Central memory CD4-positive, alpha-beta T cell (primary cell): ENCODE measurements at places on chromosomes 13 and 19.

GRCh38 chr13:113751491-113751890 is 7.5 kb upstream of the TMEM255B start:
- no peak for DNase-seq

DNA sequence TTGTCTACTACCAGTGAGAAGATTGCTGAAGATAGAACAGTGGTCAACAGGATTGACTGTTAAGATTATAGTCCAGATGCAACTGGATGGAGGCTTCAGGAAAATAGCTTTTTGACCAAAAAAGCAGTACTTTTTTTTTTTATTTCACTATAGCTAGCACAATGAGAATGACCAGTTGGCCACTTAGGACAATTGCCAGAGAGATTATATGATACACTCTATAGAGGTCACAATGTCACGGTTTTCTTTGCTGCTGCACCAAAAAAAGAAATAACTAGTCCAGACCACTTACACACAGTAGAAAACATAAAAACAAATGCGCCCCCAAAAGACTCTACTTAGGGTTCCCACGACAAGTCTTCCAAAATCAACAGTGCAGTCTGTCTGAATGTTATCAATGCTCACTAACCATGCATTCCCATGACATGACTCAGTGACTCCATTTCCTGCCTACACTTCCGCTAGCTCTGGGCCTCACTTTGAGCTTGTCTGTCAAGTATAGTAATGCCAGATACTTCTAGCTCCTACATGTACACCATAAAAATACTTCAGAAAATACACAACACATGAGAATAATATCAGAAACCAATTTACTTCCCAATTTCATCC is 209.1 kb upstream of the STARD13 start:
- DNase-seq: no peak

- no peak for DNase-seq
Measured at GRCh38 chr19:55446060-55446459, 3.0 kb upstream of the SHISA7 start.

- no peak for DNase-seq
Measured at GRCh38 chr19:30637926-30638325, 265.7 kb downstream of the ZNF536 start.

DNA sequence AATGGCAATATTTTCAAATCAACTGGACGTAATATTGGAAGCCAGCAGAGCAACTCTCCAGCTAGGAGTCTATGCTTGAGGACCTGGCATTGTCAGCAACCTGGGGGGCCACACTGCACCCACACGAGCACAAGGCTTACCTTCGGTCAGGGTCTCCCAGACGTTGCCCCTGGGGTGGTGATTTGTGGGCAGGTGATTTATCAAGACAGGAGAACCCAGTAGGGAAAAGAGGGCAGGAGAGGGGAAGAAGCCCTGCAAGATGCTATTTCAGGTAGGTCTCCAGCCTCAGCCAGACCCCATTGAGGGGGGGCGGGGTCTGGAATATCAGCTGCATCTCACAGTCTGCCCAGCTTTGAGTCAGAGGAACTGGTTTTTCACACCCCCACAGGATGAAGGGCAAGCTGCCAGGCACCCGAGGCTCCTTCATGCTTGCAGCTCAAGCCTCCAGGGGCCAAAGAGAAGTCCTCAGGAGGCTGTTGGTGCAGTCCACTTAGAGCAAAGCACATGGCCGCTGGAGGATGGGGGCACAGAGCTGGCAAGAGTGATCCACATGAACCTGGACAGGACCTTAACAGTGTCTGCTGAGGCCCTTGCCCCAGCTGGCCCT is 80.9 kb upstream of the UQCRFS1 start:
- no peak for DNase-seq

- DNase-seq: no peak
Measured at GRCh38 chr19:6752256-6753177, 13.0 kb downstream of the TRIP10 start.

DNA sequence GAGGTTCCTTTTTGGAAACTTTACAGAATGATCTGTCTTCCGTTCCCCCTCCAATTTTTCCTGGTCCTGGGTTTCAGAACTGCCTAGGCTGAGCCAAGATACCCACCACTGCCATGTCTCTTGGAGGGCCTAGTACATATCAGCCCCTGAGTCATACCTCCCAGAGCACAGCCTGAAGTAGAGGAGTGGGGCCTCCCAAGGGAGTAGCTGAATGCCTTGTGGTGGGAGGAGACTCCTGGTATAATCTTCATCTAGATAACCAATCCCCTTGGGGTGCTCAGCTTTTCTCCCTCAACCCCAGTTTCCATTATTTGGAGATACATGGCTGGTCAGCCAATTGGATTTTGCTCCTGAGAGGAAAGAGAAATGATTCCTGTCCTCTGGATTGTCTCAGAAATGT is 30.3 kb downstream of the ZNF763 start:
- no peak for DNase-seq

GRCh38 chr13:22883956-22884355 is 296.8 kb upstream of the SGCG start:
- DNase-seq: no peak

DNA sequence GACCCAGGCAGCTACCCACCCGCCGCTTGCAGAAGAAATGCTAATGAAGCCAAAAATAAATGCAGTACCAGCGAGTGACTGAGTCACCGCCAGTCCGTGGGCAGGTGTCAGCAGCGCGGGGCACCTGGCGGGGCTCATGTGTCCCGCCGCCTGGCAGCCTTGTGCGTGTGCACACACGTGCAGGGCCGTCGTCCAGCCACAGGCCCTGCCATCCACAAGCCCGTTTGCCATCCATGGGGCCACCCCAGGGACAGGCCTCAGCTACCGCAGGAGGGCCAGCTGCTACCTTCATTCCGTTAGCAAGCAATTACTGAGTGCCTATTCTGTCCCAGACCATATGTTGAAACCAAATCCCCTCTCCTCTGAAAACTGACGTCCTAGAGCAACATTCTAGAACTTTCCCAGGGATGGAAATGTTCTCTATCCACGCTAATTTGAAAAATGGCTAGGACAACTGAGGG is 20.5 kb downstream of the NCAN start:
- no peak for DNase-seq

- no peak for DNase-seq
Measured at GRCh38 chr13:18953139-18953930, 228.3 kb downstream of the TUBA3C start.

GRCh38 chr19:43682824-43683661 is 13.1 kb upstream of the PLAUR start:
- DNase-seq: no peak

GRCh38 chr19:4639531-4640246 is 373 bp downstream of the TNFAIP8L1 start:
- peak; percentile 9 for DNase-seq
